ENCODE measurements at places on chromosomes 5 and 9.

DNA sequence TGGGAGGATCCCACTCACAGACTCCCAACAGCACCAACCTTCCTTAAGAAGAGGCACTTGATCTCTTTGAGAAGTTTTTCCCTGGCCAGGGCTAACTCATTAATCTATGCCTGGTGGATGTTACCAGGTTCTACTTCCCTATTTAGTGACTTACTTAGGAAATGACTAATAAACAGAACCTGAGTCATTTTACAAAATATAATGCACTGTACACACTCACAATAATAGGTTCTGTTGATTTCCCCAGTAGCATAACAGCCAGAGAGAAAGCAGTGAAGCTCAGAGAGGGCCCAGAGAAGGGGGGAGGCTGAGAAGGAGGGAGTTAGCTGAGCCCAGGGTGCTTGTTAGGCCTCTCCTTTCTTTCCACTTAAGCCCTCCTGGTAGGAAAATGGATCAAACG, 27.1 kb downstream of the FRMD3 start:
- DNase-seq = no peak

GRCh38 chr5:23483090-23483489, 24.3 kb upstream of the PRDM9 start:
- DNase-seq = no peak

DNA sequence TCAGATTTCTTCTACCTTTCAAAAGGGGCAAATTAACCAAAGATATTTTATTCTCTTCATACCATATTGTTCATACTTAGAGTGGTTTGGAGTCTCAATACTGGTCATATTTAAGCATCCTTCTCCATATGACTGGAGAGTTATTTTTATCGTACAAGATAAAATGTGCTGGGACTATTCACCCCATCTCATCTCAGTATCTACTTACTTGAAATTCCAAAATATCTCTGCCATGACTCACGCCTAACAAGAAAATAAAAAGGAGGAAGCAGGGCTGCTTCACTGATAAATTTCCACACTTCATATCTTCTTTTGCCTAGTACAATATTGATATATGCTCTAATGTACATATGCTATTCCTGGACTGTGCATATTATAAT, 277.9 kb upstream of the CDH9 start:
- no peak for DNase-seq

- DNase-seq = no peak
These were observed 940.2 kb downstream of the EFNA5 start for GRCh38 chr5:106730506-106730905.

GRCh38 chr5:26791021-26791420, 247.4 kb downstream of the CDH9 start:
- no peak for DNase-seq

- no peak for DNase-seq
These were observed 29.2 kb downstream of the EXOC3 start for GRCh38 chr5:472076-472655.

GRCh38 chr5:90703932-90704331, 145.3 kb downstream of the ADGRV1 start:
- no peak for DNase-seq

DNA sequence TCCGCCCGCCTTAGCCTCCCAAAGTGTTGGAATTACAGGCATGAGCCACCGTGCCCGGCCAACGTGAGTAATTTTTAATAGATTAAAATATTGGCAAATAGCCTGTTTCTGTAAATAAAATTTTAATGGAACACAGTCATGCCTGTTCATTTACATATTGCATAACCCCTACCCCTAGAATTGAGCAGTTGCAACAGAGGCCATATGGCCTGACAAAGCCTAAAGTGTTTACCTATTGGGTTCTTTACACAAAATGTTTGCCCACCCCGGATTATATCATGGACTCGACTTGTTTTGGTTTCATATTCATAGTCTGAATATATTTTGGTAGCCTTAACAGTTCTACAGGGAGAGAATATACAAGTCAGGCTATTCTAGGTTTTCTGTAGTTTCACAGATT, 5.3 kb downstream of the NSA2 start:
- DNase-seq = no peak

DNA sequence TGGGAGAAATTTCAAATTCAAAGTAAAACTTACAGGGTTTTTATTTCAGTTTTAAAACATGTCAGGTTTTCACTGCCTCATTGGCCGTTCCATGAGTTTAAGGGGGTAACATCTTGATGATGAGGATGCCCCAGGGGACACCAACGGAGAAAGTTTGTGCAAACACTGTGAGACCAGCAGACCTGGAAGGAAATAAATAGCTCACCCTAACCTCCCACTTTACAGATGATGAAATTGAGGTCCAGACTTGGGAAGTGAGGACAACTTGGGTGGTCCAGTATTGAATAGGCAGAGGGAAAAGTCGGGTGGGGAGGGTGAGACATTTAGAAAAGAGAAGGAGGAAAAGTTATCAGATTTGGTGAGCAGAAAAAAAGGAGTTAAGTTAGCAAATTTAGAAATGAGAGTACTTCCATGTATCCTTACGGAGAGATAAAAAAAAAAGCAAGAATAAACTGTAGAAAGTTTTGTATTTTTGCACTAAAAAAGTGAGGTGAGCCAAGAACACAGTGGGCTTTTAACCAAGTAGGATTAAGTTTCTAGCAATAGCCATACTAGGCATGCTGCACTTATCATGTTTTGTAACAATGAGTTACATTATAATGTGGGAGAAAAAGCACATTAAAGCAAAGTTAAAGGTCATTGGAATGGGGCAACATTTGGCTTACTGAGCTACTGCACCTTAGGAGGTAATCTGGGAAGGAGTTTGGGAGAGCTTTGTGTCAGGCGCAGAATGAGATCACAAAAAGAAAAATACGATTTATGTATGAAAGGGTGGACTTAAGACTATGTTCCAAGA, 125.1 kb downstream of the GAS1 start:
- no peak for DNase-seq

DNA sequence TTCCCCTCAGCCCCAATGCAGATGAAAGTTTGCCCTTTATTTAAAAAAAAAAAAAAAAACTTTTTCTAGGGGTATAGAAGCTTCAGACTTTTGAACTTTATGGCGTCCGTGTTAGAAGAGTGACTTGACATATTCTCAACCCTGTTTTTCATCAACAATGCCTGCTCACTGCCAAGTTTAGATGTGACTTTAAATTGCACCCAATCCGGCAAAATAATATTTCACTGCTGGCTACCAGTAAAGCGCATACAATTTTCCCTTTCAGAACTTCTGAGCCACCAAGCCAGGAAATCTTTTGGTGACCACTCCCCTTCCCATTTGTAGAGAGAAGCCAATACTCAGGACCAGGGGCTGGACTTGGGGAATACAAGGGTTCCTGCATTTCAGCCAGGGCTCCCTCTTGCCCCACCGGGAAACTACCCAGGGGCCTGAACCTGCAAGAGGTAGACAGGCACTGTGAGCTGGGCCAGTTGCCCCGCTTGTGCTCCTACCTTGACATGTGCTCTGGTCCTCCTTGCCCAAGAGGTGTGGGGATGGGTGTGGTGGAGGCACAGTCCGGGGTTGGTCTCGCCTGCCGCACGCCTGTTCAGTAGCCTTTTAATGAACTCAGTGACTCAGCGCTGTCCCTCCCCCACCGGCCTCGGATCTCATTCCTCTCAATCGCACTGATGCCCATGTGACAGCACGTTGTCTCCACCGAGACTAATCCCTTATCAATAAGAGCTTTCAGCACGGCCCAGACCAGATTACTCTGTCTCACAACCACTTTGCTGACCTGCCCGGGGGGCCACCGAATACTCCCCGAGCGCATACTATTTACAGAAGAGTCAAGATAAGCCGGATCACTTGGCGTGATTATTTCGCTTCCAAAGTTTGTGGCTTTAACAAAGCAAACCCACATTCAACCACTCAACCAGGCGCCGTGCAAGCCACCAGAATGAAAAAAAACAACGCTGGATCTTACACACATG, 226.4 kb downstream of the DCP2 start:
- no peak for DNase-seq

DNA sequence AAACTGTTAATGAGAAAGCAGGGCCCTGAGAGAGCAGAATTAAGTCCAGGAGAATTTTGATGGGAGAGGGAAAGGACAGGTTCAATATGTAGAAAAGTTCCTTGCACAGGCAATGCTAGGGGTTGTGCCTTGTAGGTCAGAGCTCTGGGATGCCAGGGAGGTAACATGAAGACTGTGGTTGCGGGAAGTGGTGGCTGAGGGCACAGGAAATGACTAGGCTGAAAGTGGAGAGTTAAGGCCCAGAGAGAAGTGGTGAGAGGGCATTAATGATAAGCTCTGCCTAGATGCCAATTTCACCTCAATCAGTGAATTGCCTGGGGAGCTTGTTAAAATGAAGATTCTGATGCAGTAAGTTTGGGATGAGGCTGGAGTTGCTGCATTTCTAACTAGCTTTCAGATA, 31.5 kb upstream of the PPP3R2 start:
- DNase-seq = no peak

GRCh38 chr5:179187229-179187678, 127.1 kb downstream of the ZNF354C start:
- DNase-seq = no peak

GRCh38 chr5:136985785-136986475, 513.2 kb downstream of the SPOCK1 start:
- no peak for DNase-seq

GRCh38 chr5:157484768-157485167, 24.8 kb downstream of the NIPAL4 start:
- DNase-seq = no peak

DNA sequence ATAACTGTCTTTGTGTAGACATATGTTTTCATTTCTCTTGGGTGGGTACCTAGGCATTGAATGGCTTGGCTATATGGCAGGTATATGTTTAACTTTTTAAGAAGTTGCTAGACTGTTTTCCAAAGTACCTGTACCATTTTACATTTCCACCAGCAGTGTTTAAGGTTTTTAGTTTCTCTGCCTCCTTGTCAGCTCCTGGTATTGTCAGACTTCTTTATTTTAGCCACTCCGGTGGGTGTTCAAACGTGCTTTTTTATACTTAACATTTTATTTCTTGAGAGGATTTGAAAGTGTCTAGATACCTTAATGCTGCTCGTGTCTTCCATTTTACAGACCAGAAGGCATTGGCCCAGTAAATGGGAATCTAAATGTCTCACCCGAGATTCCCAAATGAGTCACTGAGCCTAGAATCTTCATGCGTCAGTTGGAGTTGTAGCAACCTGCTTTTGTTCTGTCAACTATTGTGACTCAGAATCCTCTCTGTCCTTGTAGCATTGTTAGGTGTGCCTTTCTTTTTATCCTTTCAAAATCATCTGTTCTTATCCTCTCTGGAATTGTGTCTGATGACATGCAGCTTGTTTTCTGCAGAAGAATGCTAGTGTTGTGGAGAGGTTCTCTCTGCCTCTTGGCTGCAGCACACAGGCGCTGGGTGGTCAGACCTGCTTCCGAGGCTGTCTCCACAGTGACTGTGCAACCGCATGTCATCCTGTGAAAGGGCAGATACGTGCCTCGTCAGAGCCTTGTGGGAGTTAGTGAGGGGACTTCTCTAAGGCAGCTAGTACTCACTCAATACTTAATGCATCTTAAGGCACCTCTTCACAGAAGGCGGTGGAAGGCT, 291.8 kb downstream of the AOPEP start:
- no peak for DNase-seq

GRCh38 chr5:124713595-124713994, 32.8 kb downstream of the ZNF608 start:
- no peak for DNase-seq

- no peak for DNase-seq
These were observed 66.0 kb upstream of the PITX1 start for GRCh38 chr5:135100011-135100410.

GRCh38 chr5:54717870-54718269, 200.3 kb downstream of the SNX18 start:
- no peak for DNase-seq

- no peak for DNase-seq
These were observed 11.5 kb upstream of the OTULINL start for GRCh38 chr5:14569948-14570691.

- no peak for DNase-seq
These were observed 64.1 kb upstream of the GOLM1 start for GRCh38 chr9:86163503-86163902.

GRCh38 chr5:142876817-142877216, 106.6 kb downstream of the ARHGAP26 start:
- no peak for DNase-seq

DNA sequence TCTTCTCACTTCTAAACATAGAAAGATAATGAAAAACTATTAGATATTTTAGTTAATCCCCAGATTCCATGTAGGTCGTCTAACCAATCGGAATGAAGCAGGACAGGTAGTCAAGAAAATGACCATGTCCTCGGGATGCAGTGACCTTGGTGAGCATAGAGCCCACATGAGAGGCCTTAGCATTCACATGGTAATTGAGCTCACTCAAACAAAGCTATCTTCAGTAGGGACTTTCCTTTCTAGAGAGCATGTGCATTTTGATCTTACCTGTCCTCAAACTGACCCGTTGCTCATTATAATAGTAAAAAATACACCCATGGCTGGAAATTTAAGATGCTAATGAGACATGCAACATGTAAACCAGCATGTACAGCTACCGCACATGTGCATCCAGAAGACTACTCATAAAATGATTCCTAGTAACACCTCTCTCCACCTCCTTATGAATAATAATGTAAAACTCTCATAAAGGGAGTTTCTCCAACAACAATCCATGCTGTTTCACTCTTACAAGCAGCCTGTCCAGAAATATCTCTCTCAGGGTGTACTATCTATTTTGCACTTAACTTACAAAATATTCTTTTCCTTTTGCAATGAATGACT, 274.0 kb upstream of the CDH9 start:
- no peak for DNase-seq

DNA sequence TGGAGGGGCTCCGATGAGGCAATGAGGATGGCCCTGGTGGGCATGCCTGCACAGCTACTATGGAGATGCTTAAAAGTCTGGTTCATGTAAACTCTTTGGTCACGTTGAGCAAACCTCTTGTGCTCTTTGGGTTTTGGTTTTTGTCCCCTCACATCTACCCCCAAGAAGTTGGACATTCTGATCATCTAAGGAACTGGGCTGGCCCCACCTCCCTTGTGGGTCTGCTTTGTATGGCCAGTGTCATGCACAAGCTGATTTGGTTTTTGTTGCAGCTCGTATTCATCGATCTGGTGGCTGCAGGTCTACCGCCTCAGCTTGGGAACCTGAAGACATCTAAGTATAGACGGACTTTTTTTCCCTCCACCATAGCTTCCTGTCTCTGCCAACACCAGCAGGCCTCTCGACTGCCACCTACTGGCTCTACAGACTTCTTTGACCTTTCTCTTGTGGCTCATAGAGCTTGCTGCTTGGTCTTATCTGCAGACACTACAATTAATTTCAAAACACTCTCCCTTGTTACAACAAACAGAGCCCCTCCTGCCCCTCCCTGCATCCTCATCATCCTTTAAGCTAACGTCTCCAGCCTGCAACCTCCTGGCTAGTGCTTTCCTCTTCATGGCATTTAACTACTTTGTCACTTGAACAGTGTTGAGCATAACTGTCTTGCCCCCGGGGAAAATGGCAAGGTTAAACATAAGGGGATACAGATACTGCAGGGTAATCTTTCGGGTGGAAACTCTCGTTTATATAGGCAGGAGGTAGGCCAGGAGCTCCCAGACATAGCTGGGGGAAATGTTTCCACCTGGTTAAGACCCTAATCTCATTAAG, 34.5 kb downstream of the TSTD2 start:
- DNase-seq = peak; percentile 24

- no peak for DNase-seq
These were observed 280.3 kb downstream of the NPR3 start for GRCh38 chr5:32991421-32991815.

- DNase-seq = no peak
These were observed 376.1 kb downstream of the ADGRV1 start for GRCh38 chr5:90934738-90935137.

Measured in stimulated activated CD8-positive, alpha-beta memory T cell treated with anti-CD3 and anti-CD28 coated beads, Interleukin-2, amount 100 ng/mL, for 1 hour (primary cell).